Activated naive CD4-positive, alpha-beta T cell treated with anti-CD3 and anti-CD28 coated beads for 36 hours (primary cell): ENCODE measurements at places on chromosomes 6 and 20.
A peak's percentile ranks its signal among the peaks of the same experiment; 100 is the strongest.

DNA sequence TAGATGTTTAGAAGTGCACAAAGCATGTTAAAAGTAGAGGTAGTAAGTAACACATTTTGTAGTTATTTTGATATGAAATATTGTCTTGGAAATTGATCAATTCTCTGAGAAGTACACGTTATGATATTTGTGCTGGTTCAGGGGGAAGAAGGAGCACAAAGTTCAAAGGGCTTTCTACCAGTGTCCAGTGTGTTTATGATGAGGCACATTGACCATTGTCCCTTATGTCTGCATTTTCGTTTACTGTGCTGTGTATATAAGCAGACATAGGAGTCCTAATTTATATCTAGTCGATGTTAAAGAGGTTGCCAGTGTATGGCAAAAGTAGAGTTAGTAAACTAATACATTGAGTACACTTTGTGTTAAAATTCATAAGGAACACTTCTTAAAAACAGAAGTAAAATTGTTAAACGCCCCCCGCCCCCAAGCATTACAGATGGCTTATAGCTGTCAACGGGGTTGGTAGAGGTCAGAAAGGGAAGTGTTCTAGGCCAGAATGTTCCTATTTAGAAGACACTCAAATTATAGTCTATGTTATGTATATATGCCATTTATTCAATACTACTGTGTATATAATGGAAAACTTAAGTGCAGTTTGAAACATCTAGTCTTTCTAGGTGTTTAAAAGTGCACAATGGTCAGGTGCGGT is 13.3 kb upstream of the HMGN4 start:
- no peak overlapping the region for H3K4me3 ChIP-seq
- no peaks in the 10 kb centered on the region for H3K36me3 ChIP-seq
- peaks cover 2% of the 10 kb centered on the region for H3K27me3 ChIP-seq

DNA sequence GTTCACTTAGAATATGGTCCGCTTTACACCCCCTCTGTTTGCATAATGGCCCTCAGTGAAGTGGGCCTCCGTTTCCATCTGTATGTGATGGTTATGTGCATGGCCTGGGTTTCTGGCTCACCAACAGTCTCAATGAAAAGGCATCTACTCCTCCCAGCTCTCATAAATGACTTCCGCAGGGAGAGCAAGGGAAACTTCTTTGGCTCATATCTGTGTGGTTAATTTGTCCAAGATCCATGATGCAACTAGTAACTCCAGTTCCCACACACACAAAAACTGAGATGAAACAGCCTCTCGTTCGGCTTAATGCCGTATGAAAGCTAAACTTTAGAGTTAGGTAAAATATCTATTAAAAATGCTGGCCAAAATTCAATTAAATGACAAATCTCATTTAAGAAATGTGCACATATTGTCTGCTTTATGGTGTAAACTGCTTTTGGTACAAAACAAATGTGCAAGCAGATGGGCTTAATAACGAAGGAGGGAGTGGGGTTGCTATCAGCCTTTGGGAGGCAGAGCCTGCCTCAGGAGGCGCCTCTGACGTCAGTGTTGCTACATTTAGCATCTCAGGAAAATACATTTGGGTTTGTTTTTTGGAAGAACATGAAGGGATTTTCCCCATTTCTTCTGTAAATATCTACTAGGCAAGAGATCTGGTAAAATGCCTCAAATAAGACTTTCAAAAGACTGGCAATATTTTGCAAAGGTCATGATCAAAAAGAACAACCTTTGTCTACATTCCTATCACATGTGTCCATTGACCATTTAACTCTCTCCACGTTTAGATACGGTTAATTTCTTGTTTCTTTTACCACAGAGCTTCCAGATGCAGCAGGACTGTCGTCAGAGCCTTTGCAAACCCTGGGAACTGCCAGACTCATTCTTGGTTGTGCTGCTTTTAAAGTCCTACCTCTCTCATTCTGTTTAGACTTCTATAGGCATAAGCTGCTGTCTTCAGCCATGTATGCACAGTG is 96.8 kb downstream of the ARMC2 start:
- no peaks in the 10 kb centered on the region for H3K27me3 ChIP-seq
- no peaks in the 10 kb centered on the region for H3K36me3 ChIP-seq
- no peak for DNase-seq
- no peak overlapping the region for H3K4me3 ChIP-seq

- H3K27me3 ChIP-seq = no peaks in the 10 kb centered on the region
- no peak for DNase-seq
- H3K27ac ChIP-seq = no peak overlapping the region
- H3K4me3 ChIP-seq = no peak overlapping the region
Observed at GRCh38 chr6:83505356-83505755, 7.0 kb upstream of the PRSS35 start.

GRCh38 chr6:84556541-84557335 is 207.7 kb downstream of the TBX18 start:
- H3K4me3 ChIP-seq = no peak overlapping the region
- H3K4me1 ChIP-seq = no peaks in the 10 kb centered on the region
- H3K27ac ChIP-seq = no peak overlapping the region
- no peaks in the 10 kb centered on the region for H3K27me3 ChIP-seq
- no peak for DNase-seq
- H3K36me3 ChIP-seq = no peaks in the 10 kb centered on the region

DNA sequence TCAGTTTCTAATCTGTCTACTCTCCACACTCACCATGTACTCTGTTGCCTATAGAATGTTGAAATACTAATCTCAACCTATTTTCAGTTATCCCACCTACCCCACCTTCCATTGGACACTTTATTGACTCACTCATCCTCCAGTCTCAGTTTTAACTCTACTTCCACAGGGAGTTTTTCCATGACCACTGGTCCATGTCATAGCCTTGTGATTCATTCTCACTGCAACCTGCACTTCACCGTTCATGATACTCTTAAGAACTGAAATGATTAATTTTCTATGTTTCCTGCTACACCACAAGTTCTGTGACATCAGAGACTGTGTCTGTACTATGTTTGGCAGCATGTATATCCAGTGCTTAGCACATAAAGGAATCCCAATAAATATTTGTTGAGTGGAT is 122.8 kb upstream of the HSF2 start:
- no peaks in the 10 kb centered on the region for H3K36me3 ChIP-seq
- no peak overlapping the region for H3K27ac ChIP-seq
- peak; percentile 5 for DNase-seq
